RPMI8226 (cell line): ENCODE measurements at places on chromosomes 11 and 22.

- DNase-seq, result no peak
Observed at GRCh38 chr11:73203790-73204189, 14.3 kb upstream of the P2RY2 start.

DNA sequence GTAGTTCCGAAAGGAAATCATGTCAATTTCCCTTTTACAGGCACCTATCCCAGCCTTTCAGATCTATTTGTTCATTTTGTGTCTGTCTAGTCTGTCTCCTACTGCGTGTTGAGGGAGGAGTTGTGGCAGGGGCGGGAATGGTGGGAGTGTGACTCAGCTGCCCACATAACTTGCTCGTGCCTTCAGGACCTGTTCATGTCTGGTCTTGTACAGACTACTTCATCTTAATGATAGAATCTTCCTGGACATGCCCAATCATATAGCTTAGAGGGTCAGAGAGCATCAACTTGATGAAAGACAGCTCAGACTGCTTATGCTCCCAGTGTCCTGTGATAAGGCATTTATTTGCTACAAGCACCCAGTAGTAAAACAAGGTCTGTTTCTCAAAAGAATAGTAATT is 61.0 kb upstream of the BIRC3 start:
- no peak for DNase-seq

GRCh38 chr11:762421-763072 is 14.7 kb downstream of the GATD1 start:
- peak; percentile 61 for DNase-seq

DNA sequence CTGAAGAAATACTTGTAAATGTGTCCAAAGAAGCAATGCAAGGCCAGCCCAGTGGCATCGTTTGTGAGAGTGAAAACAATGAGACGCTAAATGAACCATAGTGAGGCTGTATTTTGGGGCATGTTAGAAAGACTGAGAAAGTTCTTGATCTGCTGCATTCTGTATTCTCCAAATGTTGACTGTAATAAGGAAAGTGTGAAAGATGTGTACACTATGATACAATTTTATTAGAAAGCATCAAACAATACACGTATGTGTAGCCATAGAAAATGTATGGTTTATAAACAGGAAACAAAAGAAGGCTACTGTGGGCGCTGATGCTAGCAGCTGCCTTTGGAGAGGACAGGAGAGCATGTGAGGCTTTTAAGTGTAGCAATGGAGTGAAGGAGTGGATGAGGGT is 233.5 kb upstream of the E2F8 start:
- DNase-seq, result no peak

- no peak for DNase-seq
Observed at GRCh38 chr22:47177334-47177815, 414.9 kb downstream of the TBC1D22A start.

DNA sequence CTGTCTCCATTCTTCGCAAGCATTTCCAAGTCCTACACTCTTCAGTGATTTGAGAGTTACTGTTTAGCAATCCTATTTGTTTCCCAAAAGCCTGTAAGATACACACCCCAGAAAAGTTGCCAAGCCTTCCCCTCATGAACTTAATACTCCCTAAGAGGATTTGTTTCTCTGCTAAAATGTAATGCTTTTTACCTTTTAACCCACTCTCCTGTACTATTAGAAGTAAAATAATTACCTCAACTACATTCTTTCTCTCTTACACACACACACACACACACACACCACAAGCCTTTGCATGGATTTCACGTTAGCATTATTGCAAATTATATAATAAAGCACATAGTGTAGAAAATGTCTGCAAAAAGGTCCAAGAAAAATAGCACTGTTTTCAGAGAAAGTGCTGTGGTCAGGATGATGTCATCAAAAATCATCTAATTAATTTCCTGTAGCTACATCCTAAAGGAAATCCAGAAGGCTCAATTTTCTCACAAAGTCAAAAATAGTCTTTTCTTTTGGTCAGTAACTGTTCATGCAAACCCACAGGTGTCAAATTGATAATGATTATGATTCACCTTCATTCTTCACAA is 364.1 kb upstream of the PITPNB start:
- no peak for DNase-seq

DNA sequence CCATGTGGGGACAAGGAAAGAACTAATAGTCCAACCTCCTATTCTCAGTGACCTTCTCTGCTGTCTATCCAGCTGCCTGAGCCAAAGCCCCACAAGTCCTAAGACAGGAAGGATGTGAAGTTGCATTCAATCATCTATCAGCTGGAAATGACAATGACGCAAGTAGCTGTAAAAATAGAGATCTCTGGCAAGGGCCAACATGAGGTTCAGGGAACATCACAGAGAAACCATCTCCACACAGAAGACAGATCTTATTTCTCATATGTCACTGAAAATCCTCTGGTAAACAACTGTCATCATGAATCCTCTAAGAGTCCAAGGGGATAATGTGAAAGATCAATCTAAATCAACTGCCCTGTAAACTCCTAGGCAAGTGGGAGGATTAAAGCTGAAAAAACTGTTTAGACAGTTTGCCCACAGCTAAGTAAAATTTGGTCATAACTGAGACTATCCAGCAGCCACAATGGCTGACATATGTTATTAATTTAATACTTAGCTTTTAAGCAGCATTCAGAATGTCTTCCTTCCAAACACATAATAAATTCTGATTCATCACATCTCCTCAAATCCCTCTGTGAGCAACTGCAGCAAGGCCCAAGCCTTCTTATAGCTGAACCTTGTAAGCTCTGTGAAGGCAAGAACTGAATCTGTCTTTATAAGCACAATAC is 52.1 kb downstream of the ALG9 start:
- no peak for DNase-seq

GRCh38 chr22:18905540-18906409 is at the start of gene DGCR6:
TSS of gene DGCR6 (plus strand) at chr22:18906320. CDS start at chr22:18906375, 55 bp downstream.
- no peak for DNase-seq

- no peak for DNase-seq
Observed at GRCh38 chr11:44140372-44140771, 44.9 kb downstream of the EXT2 start.

- no peak for DNase-seq
Observed at GRCh38 chr11:107777110-107777509, 65.3 kb upstream of the SLN start.

DNA sequence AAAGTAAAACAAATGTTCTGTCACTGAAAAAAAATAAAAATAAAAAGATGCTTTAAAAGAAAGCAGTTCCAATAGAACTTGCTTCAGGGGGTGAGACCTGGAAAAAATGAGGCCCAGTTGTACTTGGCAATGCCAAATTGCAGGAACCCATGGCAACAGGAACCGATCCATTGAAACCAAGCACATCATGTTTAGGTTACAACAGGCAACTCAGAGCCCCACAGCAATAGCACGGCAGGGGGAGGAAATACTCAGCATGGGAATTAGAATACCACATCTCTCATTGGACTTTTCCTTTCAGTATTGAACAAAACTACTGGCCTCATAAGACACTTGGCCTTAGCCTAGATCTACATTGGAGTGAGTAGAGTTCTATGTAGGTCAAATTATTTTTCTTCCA is 84.3 kb downstream of the MSANTD4 start:
- DNase-seq, result no peak

- DNase-seq, result no peak
Observed at GRCh38 chr22:34057726-34058125, 137.4 kb upstream of the LARGE1 start.

DNA sequence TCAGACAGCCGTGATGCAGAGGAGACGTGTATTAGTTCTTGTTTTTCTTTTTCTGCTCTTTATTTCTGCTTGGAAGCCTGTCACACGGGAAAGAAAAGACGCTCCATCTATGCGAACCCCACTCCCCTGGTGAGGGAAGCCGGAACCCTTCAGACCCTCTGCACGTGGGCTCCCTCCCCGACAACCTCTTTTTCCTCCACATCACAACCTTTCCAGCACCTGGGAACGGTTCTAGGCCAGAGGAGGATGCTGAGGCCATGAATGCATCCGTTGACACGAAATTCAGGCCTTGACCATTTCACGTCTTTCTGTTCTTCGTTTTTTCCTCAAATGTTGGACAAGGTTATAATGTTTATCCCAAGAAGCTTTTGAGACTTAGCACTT is 85.3 kb upstream of the WNT7B start:
- DNase-seq, result no peak

DNA sequence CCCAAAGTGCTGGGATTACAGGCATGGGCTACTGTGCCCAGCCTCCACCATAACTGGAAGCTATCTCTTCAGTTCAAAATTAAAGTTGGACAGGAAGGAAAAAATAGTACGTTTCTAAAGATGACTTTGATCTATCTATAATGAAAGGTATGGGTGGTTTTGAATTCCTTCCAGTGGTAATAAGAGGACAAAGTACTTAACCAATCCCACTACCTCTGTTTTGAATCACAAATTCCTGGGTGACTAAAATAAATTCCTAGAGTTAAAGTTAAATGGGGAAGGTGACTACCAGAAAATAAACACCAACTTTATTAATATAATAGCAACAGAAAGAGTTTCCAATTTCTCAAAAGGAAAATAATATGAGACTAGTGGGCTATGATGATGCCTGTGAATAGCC is 9.1 kb downstream of the PHF5A start:
- DNase-seq, result no peak

GRCh38 chr11:4960877-4961276 is 5.4 kb upstream of the OR51A2 start:
- no peak for DNase-seq

GRCh38 chr22:35961480-35962295 is 66.9 kb downstream of the RBFOX2 start:
- DNase-seq, result no peak

DNA sequence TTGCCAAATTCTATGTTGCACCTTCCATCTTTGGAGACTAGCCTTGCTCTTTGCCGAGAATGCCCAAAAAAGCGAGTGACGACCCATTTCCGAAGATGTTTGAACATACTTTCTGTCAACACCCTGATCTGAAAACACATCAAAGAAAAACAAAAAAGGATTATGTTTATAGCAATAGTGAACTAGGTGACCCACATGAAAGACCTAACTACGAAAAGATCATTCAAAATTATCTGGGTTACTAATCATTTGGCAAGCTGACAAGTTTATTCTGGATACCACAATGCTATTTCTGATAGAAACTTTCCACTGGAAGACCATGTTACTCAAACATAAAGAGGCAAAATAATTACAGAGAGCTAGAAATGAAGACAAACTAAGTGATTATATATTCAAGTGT is 27.0 kb downstream of the KCNJ1 start:
- no peak for DNase-seq

GRCh38 chr11:71913756-71914526 is 14.5 kb downstream of the XNDC1N start:
- DNase-seq, result no peak

DNA sequence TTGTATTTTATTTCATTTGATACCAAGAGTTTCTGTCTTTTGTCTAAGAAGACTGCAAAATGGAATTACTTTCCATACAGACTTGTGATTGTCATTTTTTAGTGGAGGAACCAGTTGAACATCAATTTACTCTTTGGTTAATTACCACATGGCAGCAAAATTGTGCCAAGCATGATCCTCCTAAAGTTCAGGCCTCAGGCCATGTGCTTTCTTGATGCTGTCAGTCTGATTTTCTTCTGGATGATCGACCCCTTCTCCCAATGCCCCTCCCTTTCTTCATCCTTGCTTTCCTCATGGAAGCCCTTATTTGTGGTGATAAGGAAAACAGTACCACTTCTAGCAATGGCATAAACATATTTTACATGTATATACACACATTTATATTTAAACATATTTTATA is 76.2 kb downstream of the SVIP start:
- DNase-seq, result no peak

DNA sequence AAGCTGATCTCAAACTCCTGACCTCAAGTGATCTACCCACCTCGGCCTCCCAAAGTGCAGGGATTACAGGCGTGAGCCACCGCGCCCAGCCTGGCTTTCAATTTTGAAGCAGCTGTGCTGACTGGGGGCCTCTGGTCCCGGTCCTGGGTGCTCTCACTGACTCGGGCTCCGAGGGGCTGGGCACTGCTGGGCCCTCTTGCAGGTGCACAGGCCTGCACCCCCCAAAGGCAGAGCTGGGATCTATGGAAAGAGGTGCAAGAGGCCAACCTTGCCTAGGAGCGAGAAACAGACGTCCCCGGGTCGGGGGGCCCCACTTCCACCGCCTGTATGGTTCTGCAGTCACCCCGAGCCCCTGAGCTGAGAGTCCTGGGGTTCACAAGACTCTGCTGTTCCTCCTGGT is 33.2 kb downstream of the KIAA0930 start:
- DNase-seq, result no peak

DNA sequence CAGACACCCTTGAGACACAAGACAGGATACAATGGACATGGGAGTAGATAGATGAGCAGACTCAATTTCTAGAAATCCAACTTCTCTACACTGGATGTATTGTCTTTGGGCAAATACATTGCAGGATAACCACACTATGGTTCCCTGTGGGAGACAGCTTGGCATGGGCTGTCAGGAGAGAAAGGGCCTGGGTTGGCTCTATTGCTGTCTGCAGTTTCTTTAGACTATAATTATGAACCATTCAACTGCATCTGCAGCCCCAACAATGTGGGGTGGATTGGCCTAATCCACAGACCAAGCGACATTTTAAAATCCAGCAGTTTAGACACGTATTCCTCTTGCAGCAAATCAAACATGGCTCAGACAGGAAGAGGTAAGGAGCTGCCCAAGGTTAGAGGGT is 60.3 kb downstream of the ETS1 start:
- no peak for DNase-seq

DNA sequence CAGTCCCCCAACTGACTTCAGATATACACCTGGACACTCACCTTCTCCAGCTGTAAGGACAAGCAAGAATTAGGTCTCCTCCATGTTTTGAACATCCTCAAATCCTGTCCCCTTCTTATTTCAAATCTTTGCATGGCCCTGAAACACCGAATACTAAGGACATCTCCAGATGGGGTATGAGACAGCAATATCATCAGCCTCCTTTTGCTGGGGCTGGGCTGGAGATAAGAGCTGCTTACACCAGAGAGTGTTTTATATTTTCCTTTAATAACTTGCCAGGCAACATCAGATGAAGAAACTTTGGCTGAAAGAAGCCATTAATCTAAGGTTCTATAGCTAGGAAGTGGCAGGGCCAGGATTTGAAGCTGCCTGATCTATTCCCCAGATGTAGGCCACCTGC is 21.6 kb downstream of the TUG1 start:
- no peak for DNase-seq

GRCh38 chr11:28636033-28636432 is 527.8 kb downstream of the METTL15 start:
- no peak for DNase-seq

GRCh38 chr11:74937696-74938475 is 11.0 kb downstream of the XRRA1 start:
- DNase-seq, result no peak

DNA sequence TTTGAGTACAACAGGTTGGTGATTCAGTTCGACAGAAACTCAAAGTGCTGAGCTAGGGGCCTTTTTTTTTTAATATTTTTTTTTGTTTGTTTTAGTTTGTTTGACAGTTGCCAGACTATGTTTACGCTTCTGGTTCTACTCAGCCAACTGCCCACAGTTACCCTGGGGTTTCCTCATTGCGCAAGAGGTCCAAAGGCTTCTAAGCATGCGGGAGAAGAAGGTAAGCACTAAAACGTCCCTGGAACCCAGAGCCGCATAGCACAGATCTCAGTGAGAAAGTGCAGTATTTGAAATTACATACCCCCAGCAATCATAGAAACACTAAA is 649 bp downstream of the PRRG4 start:
- no peak for DNase-seq

- no peak for DNase-seq
Observed at GRCh38 chr11:117547195-117547850, 219.7 kb downstream of the CEP164 start.
